Thymus (tissue), 14 donors: ENCODE measurements at places on chromosomes 3 and 15. TPM values are rescaled to one million over a fixed set of nuclear protein-coding genes. Genes with fewer than 3 reads are reported as not detected.

Gene STARD9
- total RNA-seq, result 4.4 TPM

Gene MRPS11
- total RNA-seq, result 59.6 TPM

Gene CPN2
- 0.05 TPM for total RNA-seq

Gene FXR1
- 156 TPM for total RNA-seq

Gene DNAH12
- 0.14 TPM for total RNA-seq

DNA sequence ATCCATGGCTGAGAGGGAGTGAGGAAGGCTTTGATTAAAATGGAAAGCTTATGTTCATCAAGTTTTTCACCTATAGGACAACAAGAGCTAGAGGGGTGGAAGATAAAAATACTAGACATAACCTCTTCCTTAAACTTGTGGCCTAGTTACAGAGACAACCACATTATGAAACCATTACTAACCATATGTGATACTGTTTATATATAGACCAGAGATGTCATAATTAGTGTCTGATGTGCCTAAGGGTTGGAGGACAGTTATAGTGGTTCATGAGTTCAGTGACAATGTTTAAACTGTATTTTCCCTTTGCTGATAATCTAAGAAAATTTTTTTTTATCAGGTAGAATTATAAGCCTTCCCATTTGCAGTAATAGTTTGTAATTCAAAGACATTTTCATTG lies 23.7 kb downstream of the PHLDB2 start:
- no peak overlapping the region for H3K4me3 ChIP-seq
- no peak for DNase-seq
- H3K27me3 ChIP-seq, result no peaks in the 10 kb centered on the region
- H3K36me3 ChIP-seq, result no peaks in the 10 kb centered on the region
- no peak overlapping the region for H3K27ac ChIP-seq

DNA sequence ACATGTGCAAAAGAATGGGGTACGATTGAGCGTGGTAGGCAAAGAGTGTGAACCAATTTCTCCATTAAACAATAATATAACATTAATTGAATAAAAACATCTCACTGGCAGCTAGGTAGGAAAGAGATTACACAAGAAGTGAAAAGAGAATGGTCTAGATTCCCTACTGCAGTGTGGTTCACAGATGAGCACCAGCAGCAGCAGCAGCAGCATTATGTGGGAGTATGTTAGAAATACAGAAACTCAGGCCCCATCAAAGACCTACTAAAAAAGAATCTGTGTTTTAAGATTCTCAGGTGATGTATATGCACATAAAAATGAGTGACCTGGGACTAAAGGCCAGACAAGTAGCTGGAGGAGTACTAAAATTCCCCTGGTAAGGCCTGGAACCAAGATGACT lies 118.2 kb downstream of the ADAM10 start:
- peak overlapping the region; percentile 62 for H3K27ac ChIP-seq
- peaks cover 7% of the 10 kb centered on the region for H3K36me3 ChIP-seq
- no peak for DNase-seq

GRCh38 chr3:181613191-181613590 lies 98.5 kb upstream of the SOX2 start:
- no peak overlapping the region for H3K4me3 ChIP-seq
- no peak for DNase-seq
- H3K4me1 ChIP-seq, result no peaks in the 10 kb centered on the region
- no peak overlapping the region for H3K27ac ChIP-seq
- H3K36me3 ChIP-seq, result no peaks in the 10 kb centered on the region

DNA sequence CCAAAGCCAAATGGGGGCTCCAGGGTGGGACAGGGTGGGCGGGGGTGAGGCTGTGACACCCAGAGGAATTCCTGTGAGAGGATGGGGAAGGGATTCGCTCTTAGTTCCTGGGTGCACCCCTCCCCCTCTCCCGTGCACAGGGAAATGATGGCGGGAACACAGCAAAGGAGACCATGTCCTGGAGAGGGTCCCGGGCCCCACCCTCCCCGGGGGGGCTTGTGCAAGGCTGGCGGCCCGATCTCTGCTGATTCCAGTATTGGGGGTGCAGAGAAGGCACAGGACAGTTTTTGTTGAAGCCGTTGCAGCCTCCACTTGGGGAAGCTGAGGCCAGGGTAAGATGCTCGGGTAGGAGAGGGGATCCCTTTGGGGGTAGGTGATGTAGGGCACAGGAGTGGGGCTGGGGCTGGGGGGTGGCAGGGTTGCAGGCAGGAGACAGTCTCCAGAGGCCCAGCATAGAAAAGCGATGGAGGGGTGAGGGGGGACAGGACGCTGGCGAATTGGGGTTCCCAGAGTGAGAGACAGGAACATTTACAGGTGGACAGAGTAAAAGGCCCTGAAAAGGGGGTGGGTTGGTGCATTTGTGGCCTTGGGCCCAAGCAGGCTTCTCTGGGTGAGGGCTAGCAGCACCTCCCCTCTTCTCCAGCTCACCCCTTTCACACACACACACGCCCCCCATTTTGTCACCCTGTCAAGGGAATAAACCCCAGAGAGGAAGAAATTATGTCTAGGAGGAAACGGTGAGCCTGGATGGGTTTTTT lies 38.5 kb downstream of the HMCES start:
- peak overlapping the region; percentile 81 for H3K4me3 ChIP-seq
- H3K27me3 ChIP-seq, result no peaks in the 10 kb centered on the region
- H3K4me1 ChIP-seq, result peaks cover 35% of the 10 kb centered on the region
- H3K36me3 ChIP-seq, result peaks cover 3% of the 10 kb centered on the region

DNA sequence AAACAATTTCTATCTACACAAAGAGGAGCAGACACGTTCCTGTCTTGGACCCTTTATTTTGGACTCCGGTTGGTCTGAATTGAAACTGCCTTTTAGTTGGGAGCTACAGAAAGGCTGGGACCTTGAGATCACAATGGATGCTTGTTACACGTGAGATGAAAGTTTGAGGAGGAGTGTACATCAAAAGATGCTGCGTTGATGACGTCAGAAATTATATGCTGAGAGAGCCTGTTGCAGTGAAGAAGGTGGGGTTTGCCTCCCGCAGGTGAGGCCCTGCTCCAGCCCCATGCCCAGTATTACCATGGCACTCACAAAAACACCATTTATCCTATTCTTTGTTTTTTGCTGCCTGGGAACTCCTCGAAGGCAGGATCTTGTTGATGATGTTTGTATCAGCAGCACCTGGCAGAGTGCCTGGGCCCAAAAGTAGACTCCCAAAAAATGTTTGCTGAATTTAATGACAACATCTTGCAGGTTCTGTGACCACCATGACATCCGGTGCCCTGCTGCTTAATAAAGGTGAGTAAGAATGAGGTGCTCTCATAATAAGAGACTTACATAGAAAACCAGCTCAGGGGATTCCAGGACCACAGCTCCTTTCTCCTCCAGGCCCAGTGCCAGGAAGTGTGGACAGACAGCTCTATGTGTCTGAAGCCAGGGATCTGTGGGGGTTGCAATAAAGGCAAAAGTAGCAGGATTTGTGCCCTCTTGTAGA lies 136.1 kb upstream of the UBE2E1 start:
- no peak overlapping the region for H3K4me3 ChIP-seq
- H3K36me3 ChIP-seq, result no peaks in the 10 kb centered on the region
- H3K4me1 ChIP-seq, result no peaks in the 10 kb centered on the region
- H3K27me3 ChIP-seq, result peaks cover 14% of the 10 kb centered on the region

GRCh38 chr15:99084965-99085364 lies 19.9 kb upstream of the SYNM start:
- H3K27me3 ChIP-seq, result no peaks in the 10 kb centered on the region
- no peak overlapping the region for H3K27ac ChIP-seq
- DNase-seq, result no peak
- H3K4me1 ChIP-seq, result no peaks in the 10 kb centered on the region
- H3K36me3 ChIP-seq, result no peaks in the 10 kb centered on the region

DNA sequence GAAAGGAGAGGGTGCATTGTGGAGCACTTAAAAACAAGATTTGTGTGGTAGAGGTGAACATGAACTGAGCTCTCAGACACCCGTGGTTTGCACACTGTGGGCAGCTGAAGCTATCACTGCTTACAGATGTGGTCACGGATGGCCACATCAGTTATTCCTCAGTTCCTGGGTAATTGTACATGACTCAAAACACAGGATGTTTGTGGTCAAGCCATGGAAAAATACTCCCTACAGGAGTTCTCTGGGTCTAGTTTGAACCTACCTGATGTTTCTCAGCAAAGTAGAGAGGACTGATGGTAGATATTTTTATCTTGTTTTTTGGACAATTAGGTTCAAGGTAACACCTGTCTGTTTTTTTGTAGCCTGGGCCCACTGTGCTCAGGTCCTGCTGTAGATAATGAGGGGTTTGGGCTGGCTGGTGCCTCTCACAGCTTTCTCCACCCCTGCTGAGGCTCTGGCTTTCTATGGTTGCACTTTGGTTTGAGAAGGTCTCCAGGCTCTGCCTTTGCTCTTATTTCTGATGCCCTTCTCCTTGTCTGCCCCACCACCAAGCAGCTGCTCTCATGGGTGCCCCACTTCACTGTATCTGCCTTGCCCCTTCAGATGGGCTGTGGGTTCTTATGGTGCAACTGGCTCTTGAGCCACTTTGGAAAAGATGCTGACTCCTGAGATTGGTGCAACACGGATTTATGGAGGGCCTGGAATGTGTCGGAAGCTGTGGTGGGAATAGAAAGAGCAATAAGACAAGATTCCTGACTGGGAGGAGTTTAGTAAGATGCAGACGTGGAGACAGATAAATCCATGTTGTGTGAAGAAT lies 40.1 kb downstream of the CDCP1 start:
- H3K27me3 ChIP-seq, result peaks cover 11% of the 10 kb centered on the region
- no peaks in the 10 kb centered on the region for H3K36me3 ChIP-seq
- no peak overlapping the region for H3K27ac ChIP-seq
- peaks cover 14% of the 10 kb centered on the region for H3K4me1 ChIP-seq
- no peak overlapping the region for H3K4me3 ChIP-seq
- DNase-seq, result peak; percentile 48
